ENCODE measurements at places on chromosomes 2 and 18.
A peak's percentile ranks its signal among the peaks of the same experiment; 100 is the strongest.

DNA sequence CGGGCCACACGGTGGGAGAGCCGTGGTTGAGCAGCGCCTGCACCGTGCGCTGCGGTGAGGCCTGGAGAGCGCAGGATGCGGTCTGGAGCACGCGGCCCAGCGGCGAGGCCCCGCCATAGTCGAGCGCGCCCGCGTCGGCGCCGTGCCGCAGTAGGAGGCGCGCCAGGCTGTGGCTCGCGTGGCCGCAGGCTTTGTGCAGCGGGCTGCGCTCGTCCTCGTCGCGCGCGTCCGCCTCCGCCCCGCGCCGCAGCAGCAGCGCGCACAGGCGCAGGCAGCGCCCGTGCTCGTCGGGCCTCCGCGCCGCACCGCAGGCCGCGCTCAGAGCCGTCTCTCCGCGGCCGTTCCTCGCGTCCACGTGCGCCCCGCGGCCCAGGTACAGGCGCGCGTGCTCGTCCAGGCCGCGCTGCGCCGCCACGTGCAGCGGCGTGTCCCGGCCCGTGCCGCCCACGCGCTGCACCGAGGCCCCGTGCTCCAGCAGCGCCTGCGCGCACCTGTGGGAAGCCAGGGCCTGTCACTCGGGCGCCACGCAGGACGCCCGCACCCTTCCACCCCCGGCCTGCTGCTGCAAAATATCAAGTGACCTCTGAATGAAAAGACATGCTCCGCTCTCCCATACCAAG lies 46.3 kb upstream of the GBX2 start:
- no peak for DNase-seq

- no peak for DNase-seq
These were observed 552.0 kb downstream of the IRS1 start for GRCh38 chr2:226247289-226248275.

GRCh38 chr18:6624661-6625311 lies 104.7 kb upstream of the ARHGAP28 start:
- DNase-seq: no peak

- DNase-seq: no peak
These were observed 11.9 kb downstream of the IL18RAP start for GRCh38 chr2:102434655-102435381.

GRCh38 chr2:96856776-96857666 lies 795 bp downstream of the ANKRD39 start:
- DNase-seq: no peak

DNA sequence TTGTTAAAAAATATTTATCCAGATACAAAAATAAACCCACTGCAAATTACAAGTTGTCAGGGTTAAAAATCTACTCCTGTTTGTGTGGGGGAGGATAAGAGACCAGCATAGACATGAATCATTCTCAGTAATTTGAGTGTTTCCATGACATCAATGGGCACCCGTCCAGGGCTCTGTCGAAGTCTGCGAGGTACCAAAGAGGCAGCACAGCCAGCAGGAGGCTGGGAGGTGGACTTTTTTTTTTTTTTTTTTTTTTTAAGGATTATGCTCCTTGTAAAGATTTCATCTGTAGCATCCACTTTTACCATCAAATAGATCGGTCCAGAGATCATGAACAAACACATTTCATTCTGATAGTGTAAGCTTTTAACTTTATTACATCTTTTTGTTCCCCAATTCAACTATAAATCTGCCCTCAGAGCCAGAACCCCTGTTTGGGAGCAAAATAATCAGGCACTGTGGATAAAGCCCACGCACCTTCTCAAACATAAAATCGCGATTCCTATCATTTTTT lies 182.0 kb downstream of the TCF4 start:
- no peak for DNase-seq

- no peak for DNase-seq
These were observed 27.5 kb downstream of the STAMBP start for GRCh38 chr2:73856214-73856613.

DNA sequence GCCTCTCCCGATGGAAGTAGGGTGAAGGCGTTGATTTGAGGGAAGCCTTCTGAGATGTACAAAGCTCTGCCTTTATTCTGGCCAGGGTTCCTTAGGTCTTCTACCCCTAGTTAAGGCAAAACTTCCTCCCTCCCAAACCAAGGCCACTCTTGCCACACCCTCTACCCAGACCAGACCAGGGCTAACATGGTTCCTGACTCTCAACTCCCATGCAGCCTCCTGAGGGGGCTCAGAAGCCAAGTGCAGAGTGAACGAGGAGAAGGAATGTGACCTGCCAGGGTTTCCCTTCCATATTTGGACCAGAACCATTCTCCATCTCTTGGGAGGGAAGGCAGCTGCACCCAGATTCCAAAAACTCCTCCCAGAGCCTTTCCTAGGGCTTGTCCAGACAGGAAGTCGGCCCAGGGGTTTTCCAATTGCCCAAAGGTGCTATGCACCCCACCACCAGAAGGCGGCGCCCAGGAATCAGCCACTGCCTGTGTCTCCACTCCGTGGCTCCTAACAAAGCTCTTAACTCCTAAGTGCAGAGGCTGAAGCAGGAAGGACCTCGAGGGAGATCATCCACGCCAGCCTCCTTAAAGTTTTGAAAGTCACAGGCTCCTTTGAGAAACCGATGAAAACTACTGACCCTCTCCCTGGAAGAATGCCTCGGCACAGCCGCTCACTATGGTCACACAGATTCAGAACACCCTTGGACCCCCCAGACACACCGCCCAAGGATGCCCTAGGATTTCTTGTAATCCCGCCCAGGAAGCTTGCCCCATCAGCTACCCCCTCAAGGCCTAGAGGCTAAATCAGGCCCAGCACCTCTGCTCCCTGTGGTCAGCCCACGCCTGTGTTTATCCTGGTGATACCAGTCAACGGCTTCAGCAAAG lies 157.8 kb downstream of the SMAD2 start:
- peak; percentile 91 for DNase-seq

GRCh38 chr2:197810491-197810890 lies 6.1 kb downstream of the PLCL1 start:
- no peak for DNase-seq

DNA sequence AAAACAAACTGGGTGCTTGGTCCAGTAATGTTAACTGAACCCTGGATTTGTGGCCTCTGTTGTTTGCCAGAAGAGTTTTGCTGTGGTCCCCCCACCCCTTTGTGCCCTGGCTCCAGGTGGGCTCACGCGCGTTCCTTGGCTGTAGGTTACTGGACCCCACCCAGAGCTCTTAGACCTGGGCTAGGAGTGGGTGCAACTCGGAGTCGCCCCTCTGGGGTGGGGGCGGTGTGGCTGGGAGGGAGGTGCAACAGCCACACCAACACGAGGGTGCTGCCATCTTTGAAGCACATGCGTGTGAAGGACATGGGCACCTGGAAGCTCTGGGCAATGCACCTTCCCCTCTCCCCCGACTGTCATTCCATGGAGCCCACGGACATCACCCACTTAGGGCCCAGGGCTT lies 92.7 kb downstream of the USP40 start:
- no peak for DNase-seq

- DNase-seq: no peak
These were observed 70.9 kb downstream of the ODC1 start for GRCh38 chr2:10377052-10377746.

DNA sequence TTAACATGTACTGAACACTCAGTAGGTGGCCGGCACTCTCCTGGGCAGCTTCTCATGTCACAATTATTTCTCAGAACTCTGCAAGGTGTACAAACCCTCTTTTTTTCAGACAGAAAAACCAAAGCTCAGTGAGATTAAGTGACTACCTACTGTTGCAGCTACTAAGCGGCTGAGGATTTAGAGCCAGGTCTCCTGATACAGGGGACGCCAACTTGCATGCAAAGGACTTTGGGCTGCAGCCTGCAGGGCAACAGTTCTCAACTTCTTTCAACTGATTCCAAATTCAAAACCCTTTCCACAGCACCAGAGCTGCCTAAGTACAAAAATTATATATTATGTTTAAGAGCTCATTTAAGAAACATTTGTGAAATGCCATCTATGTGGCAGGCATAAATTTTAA lies 177.6 kb downstream of the SUCLG1 start:
- no peak for DNase-seq

GRCh38 chr2:192195548-192196418 lies 1.1 kb upstream of the TMEFF2 start:
- DNase-seq: peak; percentile 69

GRCh38 chr2:120700659-120701058 lies 35.0 kb upstream of the GLI2 start:
- DNase-seq: no peak
